ENCODE measurements at places on chromosomes 1 and 21.

DNA sequence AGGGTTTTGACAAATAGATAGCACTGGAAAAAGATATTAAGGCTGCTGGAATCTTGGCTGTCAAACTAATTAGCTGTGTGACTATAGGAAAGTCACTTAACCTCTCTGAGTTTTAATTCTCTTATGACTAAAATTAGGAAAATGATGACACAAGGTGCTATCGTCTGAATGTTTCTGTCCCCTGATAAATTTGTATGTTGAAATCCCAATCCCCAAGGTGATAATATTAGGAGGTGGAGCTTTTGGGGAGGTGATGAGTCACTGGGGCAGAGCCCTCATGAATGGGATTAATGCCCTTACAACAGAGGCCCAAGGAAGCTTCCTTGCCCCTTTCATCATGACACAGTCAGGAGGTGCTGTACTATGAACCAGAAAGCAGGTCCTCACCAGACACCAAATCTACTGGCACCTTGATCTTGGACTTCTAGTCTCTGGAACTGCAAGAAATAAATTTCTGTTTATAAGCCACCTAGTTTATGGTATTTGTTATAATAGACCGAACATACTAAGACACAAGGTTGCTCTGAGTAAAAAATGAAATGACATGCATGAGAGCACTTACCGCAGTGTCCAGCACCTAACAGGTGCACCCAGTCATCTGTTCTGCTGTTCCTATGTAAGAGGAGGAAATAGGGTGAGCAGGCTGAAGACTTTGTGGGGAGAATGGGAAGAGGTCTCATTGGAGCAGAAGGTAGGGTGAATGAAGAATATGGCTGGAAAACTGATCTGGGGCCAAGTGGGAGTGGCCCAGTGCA is 26.3 kb upstream of the DISP1 start:
- no peak for DNase-seq

- no peak for DNase-seq
These were observed 310.3 kb upstream of the SGIP1 start for GRCh38 chr1:66223681-66224080.

GRCh38 chr1:67211589-67212563 is 45.6 kb downstream of the IL23R start:
- peak; percentile 57 for DNase-seq

DNA sequence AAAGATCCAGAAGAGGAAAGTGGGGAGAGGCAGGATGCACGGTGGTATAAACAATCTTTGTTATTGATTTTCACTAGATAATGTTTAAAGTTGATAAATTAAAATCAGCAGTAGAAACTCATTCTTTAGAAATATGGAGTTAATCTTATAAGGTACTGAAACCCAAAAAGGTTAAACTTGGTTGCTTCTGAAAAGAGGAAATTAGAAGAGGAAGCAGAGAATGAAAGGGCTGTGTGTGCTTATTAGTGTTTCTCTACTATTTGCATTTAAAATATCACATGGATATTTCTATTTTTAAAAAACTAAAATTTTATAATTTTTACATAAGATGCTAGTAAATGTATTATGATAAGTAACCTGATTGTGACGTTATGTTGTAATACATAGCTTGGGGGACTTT is 24.4 kb downstream of the C1orf141 start:
- DNase-seq = no peak

DNA sequence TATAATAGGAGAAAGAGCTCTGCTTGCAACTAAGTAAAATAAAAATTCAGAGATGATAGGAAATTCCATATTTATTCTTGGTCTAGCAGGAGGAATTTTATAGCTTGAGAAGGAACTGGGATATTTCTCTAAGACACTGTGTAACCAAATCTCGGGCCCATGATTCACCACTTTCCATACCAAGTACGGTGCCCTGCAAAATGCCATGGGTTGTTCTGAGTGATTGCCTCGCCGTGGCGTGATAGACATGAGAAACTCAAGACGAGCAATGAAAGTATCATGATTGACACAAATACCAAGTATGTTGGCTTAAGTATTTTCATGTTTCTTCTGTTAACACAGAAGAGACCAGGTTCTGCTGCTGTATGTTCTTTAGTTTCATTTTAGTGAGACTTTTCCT is 167.2 kb downstream of the LMO4 start:
- DNase-seq = no peak

- no peak for DNase-seq
These were observed 22.5 kb upstream of the SLC27A3 start for GRCh38 chr1:153752571-153753195.

DNA sequence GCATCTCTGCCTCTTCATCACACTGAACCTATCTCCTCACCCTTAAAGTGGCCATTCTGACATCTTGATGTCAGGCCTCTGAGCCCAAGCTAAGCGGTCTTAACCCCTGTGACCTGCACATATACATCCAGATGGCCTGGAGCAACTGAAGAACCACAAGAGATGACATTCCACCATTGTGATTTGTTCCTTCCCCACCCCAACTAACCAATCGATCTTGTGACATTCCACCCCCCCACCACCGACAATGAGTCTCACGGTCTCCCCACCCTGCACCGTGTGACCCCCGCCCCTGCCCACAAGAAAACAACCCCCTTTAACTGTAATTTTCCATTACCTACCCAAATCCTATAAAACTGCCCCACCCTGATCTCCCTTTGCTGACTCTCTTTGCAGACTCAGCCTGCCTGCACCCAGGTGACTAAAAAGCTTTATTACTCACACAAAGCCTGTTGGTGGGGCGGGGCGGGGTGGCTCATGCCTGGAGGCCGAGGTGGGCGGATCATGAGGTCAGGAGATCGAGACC is 21.0 kb upstream of the PINK1 start:
- DNase-seq = no peak

DNA sequence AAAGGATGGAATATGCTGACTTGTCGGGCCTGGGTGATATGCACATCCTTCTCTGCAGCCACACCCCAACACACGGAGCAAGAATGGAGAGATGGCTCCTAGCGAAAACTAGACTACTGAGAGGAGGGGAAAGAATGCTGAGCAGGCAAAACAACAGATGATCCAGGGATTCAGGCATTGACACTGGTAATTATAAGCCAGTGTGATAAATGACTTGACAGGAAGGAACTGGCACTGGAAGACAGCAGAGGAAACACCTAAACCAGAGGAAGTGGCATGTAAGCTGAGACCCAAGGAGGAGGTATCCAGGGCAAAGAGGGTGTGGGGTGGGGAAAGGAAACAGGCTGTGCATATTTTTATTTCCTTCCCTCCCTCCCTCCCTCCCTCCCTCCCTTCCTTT is 31.7 kb upstream of the KHDRBS1 start:
- DNase-seq = peak; percentile 66

DNA sequence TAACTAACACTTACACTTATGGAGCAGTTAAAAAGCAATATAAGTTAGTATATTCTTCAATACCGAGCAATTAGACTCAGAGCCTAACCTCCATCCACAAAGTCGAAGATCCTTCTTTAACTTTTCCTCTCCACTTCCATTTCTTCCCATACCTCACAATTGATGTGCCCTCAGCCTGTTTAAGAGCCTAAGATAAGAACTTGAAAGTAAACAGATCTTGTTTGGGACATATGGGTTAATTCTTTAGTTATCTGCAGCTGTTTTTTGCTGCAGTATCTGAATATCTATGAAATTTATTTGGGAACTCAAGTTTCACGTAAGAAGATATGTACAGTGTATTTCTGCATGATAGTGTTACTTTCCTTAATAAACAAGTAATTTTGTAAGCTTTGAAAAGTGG is 51.5 kb downstream of the MIGA1 start:
- no peak for DNase-seq

DNA sequence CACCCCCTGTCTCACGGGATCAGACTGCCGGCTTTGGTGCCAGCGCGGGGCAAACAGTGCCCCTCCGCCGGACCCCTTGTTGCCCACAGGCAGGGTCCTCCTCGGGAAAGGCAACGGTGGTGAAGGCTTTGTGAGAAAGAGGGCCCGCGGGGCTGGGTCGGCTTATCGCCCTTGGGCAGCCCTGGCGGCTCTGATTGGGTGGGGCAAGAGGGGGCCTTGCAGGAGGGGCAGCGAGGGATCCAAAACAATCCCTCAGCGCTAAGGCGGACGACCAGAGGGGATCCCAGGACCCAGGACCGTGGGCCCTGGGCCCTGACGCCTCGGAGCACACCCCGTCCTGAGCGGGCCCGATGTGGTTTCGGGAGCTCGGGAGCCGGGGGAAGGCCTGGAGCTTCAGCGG is 3.9 kb upstream of the ZNF678 start:
- DNase-seq = no peak

- peak; percentile 53 for DNase-seq
These were observed 921 bp upstream of the MIB2 start for GRCh38 chr1:1614204-1614953.

DNA sequence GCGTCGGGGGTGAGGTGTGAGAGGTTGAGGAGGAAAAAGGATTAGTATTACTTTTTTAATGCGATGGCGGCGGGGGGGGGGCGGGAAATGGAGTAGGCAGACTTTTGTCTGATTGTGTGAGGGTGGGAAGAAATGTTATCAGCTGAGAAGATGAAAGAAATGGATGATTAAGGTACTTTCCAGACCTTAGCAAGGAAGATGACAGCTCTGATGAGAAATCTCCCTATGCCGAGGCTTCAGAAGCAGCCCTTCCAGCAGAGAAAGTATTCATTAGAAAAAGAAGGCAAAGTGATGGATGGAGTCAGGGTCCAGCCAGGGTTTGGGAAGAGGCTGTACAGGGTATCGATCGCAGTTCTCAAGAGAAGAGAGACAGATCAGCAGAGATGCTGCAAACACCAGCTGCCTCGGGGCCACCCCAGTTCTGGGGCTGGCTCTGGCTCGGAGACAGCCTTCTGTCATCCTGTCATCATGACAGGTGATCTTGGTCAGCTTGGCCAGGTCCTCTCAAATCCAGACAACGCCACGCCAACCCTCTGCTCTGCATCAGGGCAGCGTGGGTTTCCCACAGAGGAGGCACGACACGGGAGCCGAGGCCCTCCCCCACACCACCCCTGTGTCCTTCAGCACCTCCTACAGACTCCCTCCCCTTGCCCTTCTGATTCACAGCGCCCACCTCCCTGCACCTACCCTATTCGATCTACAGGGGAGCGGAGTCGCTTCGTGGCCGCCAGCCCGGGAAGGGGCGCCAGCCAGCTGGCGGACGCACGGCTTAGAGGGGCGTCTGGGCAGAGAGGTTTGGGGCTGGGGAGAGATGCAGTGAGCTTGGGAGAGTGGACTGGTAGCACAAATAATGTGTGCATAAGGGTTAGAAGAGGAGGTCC is 674 bp upstream of the ATXN7L2 start:
- peak; percentile 45 for DNase-seq

GRCh38 chr1:154797175-154797574 is 72.9 kb downstream of the KCNN3 start:
- no peak for DNase-seq

DNA sequence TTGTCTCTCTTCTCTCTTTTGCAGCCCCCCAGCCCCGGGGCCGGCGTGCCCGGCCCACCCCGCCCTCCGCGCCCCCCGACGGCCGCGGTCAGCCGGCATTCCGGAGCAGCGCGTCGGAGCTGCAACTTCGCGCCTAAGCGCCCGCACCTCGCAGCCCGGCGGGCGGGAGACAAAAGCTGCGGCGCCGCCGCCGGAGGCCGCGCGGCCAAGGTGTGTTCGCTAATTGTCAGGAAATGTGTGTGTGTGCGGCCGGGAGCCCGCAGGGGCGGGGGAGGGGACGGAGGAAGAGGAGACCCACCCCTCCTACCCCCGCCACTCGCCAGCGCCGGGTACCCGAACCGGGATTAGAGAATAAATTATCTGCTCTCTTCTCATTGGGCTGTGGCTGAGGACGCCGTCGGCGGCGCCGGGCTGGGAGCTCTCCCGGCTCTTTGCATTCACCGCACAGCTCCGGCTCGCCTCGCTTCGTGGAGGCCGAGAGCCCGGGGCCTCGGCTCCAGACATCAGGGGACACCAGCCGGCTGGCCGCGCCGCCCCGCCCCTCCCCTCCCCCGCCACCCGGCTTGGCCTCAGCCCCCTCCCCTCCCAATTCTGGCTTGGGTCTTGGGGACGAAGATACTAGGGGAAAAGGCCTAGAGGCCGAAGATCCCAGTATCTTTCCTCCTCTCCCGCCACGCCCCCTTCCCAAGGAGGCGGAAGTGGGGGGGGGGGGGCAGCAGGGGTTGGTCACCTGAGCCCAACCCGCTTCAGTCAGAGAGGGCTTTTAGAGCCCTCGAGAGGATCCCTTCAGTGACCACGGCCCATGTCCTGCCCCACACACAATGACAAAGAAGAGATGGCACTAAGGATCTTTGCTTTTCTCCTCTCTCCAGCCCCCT is 1.3 kb upstream of the BLACAT1 start:
- no peak for DNase-seq

GRCh38 chr1:199742547-199742946 is 285.0 kb upstream of the NR5A2 start:
- DNase-seq = no peak

DNA sequence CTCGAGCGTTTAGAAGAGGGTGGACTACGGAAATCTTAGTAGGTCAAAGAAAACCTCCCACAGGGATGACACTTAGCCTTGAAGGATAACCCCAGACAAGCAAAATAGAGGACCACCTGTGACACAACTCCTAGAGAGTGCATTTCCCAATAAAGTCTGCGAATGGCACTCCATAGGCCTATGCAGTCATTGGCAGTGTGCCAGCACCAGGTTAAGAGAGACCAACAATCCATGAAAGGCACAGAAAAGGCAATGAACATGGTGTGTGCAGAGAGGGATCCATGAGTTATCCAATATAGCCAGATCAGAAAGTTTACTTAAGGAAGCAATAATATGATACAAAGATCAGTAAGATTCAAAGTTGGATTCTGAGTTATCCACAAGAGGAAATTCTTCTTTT is 45.2 kb upstream of the FMO2 start:
- no peak for DNase-seq

GRCh38 chr1:192581131-192581927 is 5.8 kb downstream of the RGS1 start:
- DNase-seq = no peak

DNA sequence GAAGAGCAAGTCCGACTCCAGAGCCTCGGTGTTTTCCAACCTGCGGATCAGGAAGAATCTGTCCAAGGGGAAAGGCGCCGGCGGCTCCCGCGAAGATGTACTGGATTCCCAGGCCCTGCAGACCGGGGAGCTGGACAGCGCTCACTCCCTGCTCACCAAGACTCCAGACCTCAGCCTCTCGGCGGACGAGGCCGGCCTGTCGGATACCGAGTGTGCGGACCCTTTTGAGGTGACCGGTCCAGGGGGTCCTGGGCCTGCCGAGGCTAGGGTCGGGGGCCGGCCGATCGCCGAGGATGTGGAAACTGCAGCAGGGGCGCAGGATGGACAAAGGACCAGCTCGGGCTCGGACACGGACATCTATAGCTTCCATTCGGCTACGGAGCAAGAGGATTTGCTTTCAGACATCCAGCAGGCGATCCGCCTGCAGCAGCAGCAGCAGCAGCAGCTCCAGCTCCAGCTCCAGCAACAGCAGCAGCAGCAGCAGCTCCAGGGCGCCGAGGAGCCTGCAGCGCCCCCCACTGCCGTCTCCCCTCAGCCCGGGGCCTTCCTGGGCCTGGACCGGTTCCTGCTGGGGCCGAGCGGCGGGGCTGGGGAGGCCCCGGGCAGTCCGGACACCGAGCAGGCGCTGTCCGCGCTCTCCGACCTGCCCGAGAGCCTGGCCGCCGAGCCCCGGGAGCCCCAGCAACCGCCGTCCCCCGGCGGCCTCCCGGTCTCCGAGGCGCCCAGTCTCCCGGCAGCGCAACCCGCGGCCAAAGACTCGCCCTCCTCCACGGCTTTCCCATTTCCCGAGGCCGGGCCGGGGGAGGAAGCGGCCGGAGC is 827 bp downstream of the FMN2 start:
- no peak for DNase-seq

Measured in activated CD4-positive, alpha-beta memory T cell treated with anti-CD3 and anti-CD28 coated beads, Interleukin-2, amount 10 ng/mL, durations not matched to agents 7 days and 5 days (primary cell).